ENCODE measurements at places on chromosomes 1 and 21. TPM values are rescaled to one million over a fixed set of nuclear protein-coding genes. Genes with fewer than 3 reads are reported as not detected.
A peak's percentile ranks its signal among the peaks of the same experiment; 100 is the strongest.

PCP4 gene
- total RNA-seq: 2.3 TPM

GPR37L1 gene
- total RNA-seq: 0.13 TPM

E2F2 gene
- total RNA-seq: 6.1 TPM

PCAT6 gene
- total RNA-seq: 6.4 TPM

RAB42 gene
- 13.6 TPM for total RNA-seq

BSND gene
- total RNA-seq: 0.43 TPM

RIMKLA gene
- total RNA-seq: 5.8 TPM

TEX38 gene
- not detected for total RNA-seq

SYNJ1 gene
- 4.3 TPM for total RNA-seq

KRTAP12-2 gene
- total RNA-seq: not detected

AQP10 gene
- total RNA-seq: not detected

ACADM gene
- total RNA-seq: 40.0 TPM

AIRE gene
- total RNA-seq: not detected

SLC6A9 gene
- total RNA-seq: 24.2 TPM

HIVEP3 gene
- total RNA-seq: 0.69 TPM

DNA sequence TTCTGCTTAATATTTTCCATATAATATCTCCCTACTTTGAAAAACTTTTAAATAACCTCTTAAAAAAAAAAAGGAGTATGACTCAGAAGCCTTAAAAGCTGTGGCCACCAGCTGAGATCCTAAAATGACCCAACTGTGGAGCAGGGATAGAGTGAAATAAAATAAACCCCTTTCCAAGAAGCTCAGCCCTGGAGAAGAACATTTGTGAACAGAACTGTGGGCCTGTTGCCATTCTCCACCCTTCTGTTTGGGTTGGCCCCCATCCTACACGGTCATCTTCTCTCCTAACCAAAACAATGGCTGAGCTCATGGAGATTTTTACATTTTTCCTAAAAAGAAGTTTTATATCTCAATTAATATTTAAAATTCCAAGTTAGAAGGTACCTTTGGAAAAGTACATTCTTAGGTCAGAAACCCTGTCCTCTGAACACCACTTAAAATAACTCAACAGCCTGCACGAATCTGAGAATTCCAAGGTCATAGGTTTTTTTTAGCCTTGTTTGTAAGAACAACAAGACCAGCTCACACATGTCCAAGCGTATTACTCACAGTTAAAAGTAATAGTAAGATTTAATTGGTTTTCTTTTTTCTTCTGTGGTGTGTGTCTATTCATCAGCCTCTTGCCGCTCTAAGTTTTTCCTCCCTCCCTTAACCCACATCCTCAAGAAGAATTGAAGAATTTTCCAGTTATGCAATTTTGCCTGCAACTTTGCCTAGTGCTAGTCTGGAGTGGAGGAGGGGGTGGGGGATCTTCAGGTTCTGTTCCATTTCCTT lies 107.7 kb upstream of the ERRFI1 start:
- H3K4me1 ChIP-seq: no peaks in the 10 kb centered on the region
- no peaks in the 10 kb centered on the region for H3K27me3 ChIP-seq
- no peak overlapping the region for H3K27ac ChIP-seq
- no peak overlapping the region for H3K4me3 ChIP-seq
- no peaks in the 10 kb centered on the region for H3K36me3 ChIP-seq

- no peaks in the 10 kb centered on the region for H3K36me3 ChIP-seq
- no peak for DNase-seq
- H3K27ac ChIP-seq: no peak overlapping the region
- no peaks in the 10 kb centered on the region for H3K27me3 ChIP-seq
Measured at GRCh38 chr1:117981455-117982192, 52.1 kb downstream of the WDR3 start.

GRCh38 chr1:195697130-195697529 lies 911.1 kb downstream of the KCNT2 start:
- H3K4me3 ChIP-seq: no peak overlapping the region
- H3K4me1 ChIP-seq: no peaks in the 10 kb centered on the region
- H3K27ac ChIP-seq: no peak overlapping the region
- H3K27me3 ChIP-seq: no peaks in the 10 kb centered on the region
- no peak for DNase-seq

DNA sequence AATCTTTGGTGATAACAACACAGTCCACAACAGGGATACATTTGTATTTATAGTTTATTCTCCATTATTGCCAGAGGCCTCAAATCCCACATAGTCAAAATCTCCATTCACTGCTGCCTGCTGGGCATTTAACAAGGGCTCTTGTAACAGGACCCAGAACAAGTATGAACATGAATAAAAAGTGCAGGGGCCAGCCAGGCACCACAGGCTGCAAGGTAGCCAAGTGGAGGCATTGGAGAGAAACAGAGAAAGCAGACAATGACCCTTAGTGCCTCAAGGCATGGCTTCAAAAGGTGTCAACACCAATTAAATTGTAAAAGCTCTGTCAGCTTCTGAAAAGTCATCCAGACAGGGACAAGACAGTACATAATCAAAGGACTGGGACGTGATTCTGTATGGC lies 116.8 kb downstream of the ATP6V1G3 start:
- H3K27me3 ChIP-seq: no peaks in the 10 kb centered on the region
- DNase-seq: no peak
- H3K27ac ChIP-seq: no peak overlapping the region
- H3K36me3 ChIP-seq: no peaks in the 10 kb centered on the region
- no peaks in the 10 kb centered on the region for H3K4me1 ChIP-seq
- no peak overlapping the region for H3K4me3 ChIP-seq

- H3K4me1 ChIP-seq: peaks cover 5% of the 10 kb centered on the region
- no peak overlapping the region for H3K4me3 ChIP-seq
- no peak overlapping the region for H3K27ac ChIP-seq
- H3K36me3 ChIP-seq: no peaks in the 10 kb centered on the region
- H3K27me3 ChIP-seq: no peaks in the 10 kb centered on the region
Measured at GRCh38 chr1:174156437-174156836, 2.9 kb upstream of the RABGAP1L start.

- H3K27ac ChIP-seq: no peak overlapping the region
- peak overlapping the region; percentile 59 for H3K4me3 ChIP-seq
- no peaks in the 10 kb centered on the region for H3K27me3 ChIP-seq
Measured at GRCh38 chr1:176897350-176898236, 266.9 kb downstream of the ASTN1 start.

DNA sequence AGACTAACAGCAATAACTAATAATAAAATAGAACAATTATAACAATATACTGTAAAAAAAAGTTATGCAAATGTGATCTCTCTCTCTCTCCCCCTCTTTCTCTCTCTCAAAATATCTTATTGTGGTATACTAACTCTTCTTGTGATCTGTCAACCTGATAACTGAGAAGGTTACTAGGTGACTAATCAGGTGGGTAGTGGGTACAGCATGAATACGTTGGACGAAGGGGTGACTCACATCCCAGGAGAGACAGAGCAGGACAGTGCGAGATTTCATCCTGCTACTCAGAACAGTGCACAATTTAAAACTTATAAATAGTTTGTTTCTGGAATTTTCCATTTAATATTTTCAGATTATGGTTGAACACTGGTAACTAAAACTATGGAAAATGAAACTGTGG lies 257.5 kb downstream of the LRRC40 start:
- no peaks in the 10 kb centered on the region for H3K27me3 ChIP-seq
- no peak for DNase-seq

- no peak overlapping the region for H3K27ac ChIP-seq
- no peaks in the 10 kb centered on the region for H3K4me1 ChIP-seq
- DNase-seq: no peak
- H3K27me3 ChIP-seq: no peaks in the 10 kb centered on the region
- no peaks in the 10 kb centered on the region for H3K36me3 ChIP-seq
Measured at GRCh38 chr1:28933277-28933676, 18.9 kb downstream of the EPB41 start.

DNA sequence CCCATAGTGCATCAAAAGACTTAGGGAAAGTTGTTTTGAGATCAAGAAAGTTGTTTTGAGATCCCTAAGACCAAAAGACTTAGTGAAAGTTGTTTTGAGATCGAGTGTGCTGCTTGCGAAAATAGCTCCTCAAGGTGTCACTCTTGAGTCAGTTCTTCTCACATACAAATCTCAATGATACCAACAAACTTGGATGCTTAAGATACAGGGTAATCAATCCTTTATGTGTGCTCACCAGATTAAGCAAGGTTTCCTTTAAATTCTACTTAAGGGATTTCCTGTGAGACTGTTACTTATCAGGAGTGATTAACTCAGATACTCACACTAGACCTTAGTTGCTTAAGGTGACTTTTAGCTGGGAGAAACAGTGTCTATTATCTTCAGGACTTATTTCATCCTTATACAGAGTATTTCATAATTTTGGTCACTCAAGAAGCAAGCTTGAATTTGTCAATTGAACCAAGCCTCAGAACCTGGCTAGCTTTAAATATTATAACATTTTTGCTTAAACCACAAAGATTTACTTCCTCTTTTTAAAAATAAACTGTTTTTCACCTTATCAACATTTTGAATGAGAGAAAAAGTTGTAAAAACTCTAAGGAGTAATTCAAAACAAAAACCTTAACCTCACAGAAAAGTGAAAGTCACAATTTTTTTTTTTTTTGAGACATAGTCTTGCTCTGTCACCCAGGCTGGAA lies 8.0 kb upstream of the RLF start:
- no peaks in the 10 kb centered on the region for H3K4me1 ChIP-seq
- DNase-seq: no peak
- H3K27ac ChIP-seq: no peak overlapping the region
- H3K27me3 ChIP-seq: no peaks in the 10 kb centered on the region

GRCh38 chr1:108199201-108199691 lies 897 bp downstream of the SLC25A24 start:
- peaks cover 6% of the 10 kb centered on the region for H3K4me1 ChIP-seq
- H3K27me3 ChIP-seq: no peaks in the 10 kb centered on the region
- H3K4me3 ChIP-seq: peak overlapping the region; percentile 83

- no peaks in the 10 kb centered on the region for H3K4me1 ChIP-seq
- no peak for DNase-seq
- H3K36me3 ChIP-seq: no peaks in the 10 kb centered on the region
- H3K4me3 ChIP-seq: no peak overlapping the region
- H3K27ac ChIP-seq: no peak overlapping the region
Measured at GRCh38 chr1:203915811-203916210, 54.4 kb downstream of the SNRPE start.

- H3K36me3 ChIP-seq: no peaks in the 10 kb centered on the region
- no peak overlapping the region for H3K4me3 ChIP-seq
- DNase-seq: no peak
- H3K4me1 ChIP-seq: peaks cover 10% of the 10 kb centered on the region
Measured at GRCh38 chr1:50424884-50425375, 1.7 kb upstream of the DMRTA2 start.

DNA sequence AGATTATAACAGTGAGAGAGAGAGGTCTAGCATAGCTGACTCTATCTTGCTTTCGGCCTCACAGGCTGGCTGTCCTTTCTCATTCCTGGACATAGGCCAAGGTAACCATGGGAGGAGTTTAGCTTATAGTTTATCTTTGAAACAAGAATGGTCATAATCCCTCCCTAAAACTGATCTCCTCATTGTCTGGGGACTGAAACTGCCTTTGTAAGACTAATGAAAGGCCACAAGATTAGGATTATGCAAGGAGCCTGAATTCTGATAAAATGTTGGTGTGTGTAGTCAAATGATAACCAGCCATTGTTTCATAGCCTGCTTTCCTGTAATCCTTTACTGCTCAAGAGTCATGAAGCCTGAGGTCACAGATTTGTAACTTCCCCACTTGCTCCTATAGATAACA lies 131.9 kb upstream of the LYPLAL1 start:
- no peaks in the 10 kb centered on the region for H3K36me3 ChIP-seq
- H3K4me3 ChIP-seq: no peak overlapping the region
- H3K27ac ChIP-seq: no peak overlapping the region
- DNase-seq: no peak

DNA sequence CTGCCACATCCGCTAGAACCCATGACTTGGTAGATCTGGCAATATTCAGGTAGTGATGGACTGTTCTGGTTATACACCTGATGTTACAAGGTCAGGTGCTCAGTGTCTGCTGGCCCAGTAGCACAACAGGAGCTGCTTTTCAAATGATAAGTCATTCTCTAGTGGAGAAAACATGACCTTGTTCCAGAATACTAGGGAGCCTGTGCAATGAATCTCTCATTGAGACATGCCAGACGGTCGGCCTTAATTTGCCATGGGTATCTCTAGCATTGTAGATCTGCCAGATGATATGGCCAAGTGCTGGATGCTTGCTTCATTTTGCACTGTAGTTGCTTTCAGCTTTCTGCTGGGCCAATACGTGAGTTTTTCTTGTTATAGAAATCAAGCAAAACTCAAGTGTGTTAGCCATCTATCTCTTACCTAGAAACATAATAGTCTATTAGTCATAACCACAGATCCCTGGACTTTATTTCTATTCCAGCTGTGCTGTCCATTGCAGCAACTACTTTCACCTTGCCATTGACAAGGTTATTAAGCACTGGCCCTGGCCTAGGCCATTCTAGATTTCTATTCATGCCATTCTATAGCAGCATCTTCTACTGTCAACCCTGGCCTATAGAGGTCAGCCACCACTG lies 13.9 kb upstream of the CENPF start:
- H3K27ac ChIP-seq: no peak overlapping the region
- no peak for DNase-seq
- H3K27me3 ChIP-seq: no peaks in the 10 kb centered on the region
- no peak overlapping the region for H3K4me3 ChIP-seq
- H3K36me3 ChIP-seq: no peaks in the 10 kb centered on the region
- no peaks in the 10 kb centered on the region for H3K4me1 ChIP-seq

DNA sequence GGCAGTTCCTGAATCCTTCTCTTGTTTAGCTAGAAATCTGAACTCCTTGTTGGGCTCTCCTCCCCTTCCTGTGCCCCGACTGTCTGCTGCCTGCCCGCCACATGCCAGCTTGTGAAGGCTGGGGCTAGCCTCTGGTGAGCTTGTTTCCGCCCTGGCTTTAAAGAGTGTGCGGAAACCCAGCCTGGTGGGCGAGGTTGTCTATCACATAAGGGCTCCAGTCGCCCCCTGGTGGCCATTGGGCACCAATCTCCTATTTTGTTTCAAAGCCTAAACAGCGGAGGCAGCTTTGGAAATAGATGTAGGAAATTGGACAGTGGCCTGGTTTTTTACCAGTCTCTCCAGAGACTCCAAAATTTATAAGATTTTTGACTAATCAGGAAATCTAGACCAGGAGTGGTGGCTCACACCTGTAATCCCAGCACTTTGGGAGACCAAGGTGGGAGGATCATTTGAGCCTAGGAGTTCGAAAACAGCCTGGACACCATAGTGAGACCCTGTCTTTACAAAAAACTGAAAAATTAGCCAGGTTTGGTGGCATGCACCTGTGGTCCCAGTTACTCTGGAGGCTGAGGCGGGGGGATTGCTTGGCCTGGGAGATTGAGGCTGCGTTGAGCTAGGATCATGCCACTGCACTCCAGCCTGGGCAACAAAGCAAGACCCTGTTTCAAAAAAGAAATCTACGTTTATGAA lies 9.8 kb downstream of the ATP8B2 start:
- DNase-seq: peak; percentile 90
- H3K4me1 ChIP-seq: no peaks in the 10 kb centered on the region
- no peaks in the 10 kb centered on the region for H3K27me3 ChIP-seq
- no peak overlapping the region for H3K4me3 ChIP-seq

- H3K4me1 ChIP-seq: no peaks in the 10 kb centered on the region
- no peak for DNase-seq
- no peaks in the 10 kb centered on the region for H3K27me3 ChIP-seq
- H3K27ac ChIP-seq: no peak overlapping the region
- H3K36me3 ChIP-seq: no peaks in the 10 kb centered on the region
Measured at GRCh38 chr1:168535536-168535935, 8.3 kb downstream of the XCL2 start.

GRCh38 chr1:147565189-147565980 lies 24.1 kb downstream of the BCL9 start:
- no peak overlapping the region for H3K27ac ChIP-seq
- DNase-seq: no peak
- H3K4me1 ChIP-seq: peaks cover 16% of the 10 kb centered on the region
- no peaks in the 10 kb centered on the region for H3K36me3 ChIP-seq
- H3K4me3 ChIP-seq: no peak overlapping the region

GRCh38 chr1:111990878-111991718 lies 1.6 kb upstream of the KCND3 start:
- peaks cover 23% of the 10 kb centered on the region for H3K4me1 ChIP-seq
- no peak overlapping the region for H3K27ac ChIP-seq
- no peaks in the 10 kb centered on the region for H3K36me3 ChIP-seq
- H3K4me3 ChIP-seq: peak overlapping the region; percentile 27
- peaks cover 53% of the 10 kb centered on the region for H3K27me3 ChIP-seq

Data from H1 (cell line).